Transverse colon (tissue), 4 donors: ENCODE measurements at places on chromosomes 5 and 9. TPM values are rescaled to one million over a fixed set of nuclear protein-coding genes. Genes with fewer than 3 reads are reported as not detected.

The SLC6A7 gene
- total RNA-seq: 19.5 TPM

The SPINK7 gene
- not detected for total RNA-seq

The TMC1 gene
- not detected for total RNA-seq

DNA sequence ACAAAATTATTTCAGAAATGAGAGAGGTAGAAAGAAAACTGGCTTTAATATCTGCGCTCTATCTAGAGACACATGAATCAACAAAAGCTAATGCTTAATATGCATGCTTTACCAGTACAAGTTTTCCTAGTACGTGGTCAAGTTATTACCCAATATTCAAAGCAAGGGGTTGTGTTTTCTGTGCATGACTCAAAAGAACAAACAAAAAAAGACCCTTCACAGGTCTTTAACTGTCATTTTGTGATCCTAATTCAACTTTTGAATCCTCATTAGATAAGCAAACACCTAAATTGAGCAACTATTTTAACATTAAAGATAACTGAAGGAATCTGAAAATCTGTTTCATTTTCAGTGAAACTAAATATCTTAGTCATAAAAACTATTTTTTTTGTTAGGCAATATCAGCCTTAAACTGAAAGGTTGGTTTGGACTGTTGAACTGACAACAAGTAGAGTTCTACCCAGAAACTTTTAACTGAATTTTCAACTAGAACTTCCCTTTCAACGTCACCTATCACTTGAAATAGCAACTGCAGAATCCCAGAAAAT is 12.5 kb downstream of the ST8SIA4 start:
- peak overlapping the region; percentile 31 for H3K27ac ChIP-seq
- no peaks in the 10 kb centered on the region for H3K4me1 ChIP-seq
- H3K27me3 ChIP-seq: no peaks in the 10 kb centered on the region
- no peak for DNase-seq
- H3K36me3 ChIP-seq: no peaks in the 10 kb centered on the region

DNA sequence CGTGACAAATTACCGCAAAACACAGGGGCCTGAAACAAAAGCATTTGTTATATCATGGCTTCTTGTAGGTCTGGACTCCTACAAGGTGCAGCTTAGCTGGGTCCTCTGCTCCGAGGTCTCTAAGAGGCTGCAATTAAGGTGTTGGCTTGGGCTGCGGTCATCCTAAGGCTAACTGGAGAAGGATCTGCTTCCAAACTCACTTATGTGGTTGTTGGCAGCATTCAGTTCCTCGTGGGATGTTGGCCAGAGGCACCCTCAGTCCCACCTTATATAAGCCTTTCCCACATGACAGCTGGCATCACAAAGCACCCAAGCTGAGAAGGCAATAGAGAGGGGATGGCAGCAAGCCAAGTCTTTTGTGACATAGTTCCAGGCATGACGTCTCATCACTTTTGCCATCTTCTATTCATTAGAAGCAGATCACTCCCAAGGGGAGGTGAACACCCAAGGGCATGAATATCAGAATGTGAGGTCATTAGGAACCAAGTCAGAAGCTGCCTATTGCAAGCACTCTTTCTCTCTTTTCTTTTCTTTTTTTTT is 47.9 kb upstream of the ZBTB43 start:
- H3K4me3 ChIP-seq: no peak overlapping the region
- no peak for DNase-seq
- no peaks in the 10 kb centered on the region for H3K36me3 ChIP-seq
- peaks cover 87% of the 10 kb centered on the region for H3K27me3 ChIP-seq
- H3K4me1 ChIP-seq: peaks cover 13% of the 10 kb centered on the region

DNA sequence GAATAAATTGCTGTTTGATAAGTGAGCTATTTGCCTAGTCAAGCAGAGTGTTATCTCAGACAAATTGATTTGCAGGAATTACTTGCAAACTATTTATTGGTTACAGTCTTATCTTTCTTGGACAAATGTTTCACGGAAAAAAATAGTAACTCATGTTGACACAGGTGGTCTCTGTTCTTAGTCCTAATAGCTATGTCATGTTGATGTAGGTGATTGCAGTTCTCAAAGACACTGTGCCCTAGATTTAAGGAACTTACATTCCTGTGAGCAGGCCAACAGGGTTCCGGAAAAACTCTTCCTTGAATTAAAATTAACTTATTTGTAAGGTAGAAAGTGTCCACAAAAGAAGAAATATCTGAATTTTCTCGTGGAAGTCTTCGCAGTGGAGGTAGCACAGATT is 109.6 kb upstream of the SLCO6A1 start:
- H3K27ac ChIP-seq: no peak overlapping the region
- no peaks in the 10 kb centered on the region for H3K36me3 ChIP-seq
- no peak for DNase-seq
- no peaks in the 10 kb centered on the region for H3K4me1 ChIP-seq
- no peaks in the 10 kb centered on the region for H3K27me3 ChIP-seq
- H3K4me3 ChIP-seq: no peak overlapping the region

DNA sequence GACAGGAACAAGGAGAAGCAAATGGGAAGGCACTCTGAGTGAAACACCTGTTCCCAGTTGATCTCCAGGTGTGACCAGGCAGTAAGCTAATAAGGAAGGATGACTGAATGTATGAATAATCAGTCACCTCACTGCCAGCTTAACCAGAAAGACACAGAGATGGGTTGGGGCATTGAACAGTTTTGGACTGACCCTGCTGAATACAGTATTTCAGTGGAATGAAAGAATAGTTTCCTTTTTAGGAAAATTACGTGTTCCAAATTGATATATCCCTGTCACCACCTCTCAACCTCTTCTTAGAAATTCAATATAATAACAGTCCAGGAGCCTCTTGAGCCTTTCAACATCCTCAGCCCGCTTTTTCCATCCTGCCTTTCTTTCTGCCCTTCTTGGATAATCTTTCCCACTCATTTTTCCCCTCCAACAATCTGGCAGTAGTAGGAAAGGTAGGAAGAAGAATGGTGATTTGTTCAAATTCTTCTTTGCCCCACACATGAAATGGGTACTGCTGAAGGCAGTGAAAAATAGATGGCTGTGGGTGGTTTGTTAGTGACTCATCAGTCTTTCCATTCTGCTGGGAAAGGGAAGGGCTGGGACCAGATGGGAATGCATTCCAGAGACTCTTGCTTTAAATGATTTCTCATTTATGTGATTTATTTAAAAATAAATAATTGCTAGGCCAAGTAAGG is 117.9 kb downstream of the ZSWIM6 start:
- H3K4me1 ChIP-seq: peaks cover 27% of the 10 kb centered on the region
- no peaks in the 10 kb centered on the region for H3K36me3 ChIP-seq
- no peaks in the 10 kb centered on the region for H3K27me3 ChIP-seq
- DNase-seq: no peak
- peak overlapping the region; percentile 46 for H3K27ac ChIP-seq

- no peak for DNase-seq
- no peaks in the 10 kb centered on the region for H3K27me3 ChIP-seq
- H3K4me1 ChIP-seq: no peaks in the 10 kb centered on the region
- no peaks in the 10 kb centered on the region for H3K36me3 ChIP-seq
- no peak overlapping the region for H3K27ac ChIP-seq
- H3K4me3 ChIP-seq: no peak overlapping the region
Measured at GRCh38 chr5:73018892-73019291, 63.1 kb downstream of the FCHO2 start.

DNA sequence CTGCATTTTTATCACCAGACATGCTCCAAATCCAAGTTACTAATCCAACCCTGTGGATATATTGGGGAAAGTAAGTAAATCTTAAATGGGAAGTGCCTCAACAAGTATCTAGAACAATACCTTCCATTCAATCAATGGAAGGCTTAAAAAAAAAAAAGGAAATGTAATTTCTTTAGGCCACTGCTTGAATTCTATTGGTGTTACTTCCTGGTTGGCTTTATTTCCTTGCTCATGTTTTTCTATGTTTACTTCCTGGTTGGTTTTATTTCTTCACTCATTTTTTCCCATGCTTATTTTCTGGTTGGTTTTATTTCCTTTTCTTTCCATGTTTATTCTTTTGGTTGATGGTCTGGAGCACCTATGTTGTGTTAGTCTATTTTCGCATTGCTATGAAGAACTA is 363.9 kb downstream of the KDM4C start:
- H3K27ac ChIP-seq: no peak overlapping the region
- H3K36me3 ChIP-seq: no peaks in the 10 kb centered on the region
- no peaks in the 10 kb centered on the region for H3K4me1 ChIP-seq
- no peak overlapping the region for H3K4me3 ChIP-seq

GRCh38 chr5:65967288-65968066 is 41.1 kb downstream of the ERBIN start:
- no peaks in the 10 kb centered on the region for H3K27me3 ChIP-seq
- H3K4me1 ChIP-seq: peaks cover 47% of the 10 kb centered on the region
- DNase-seq: no peak

GRCh38 chr5:112210430-112211005 is 208.6 kb downstream of the EPB41L4A start:
- H3K36me3 ChIP-seq: no peaks in the 10 kb centered on the region
- H3K4me3 ChIP-seq: no peak overlapping the region
- no peaks in the 10 kb centered on the region for H3K4me1 ChIP-seq

GRCh38 chr9:114506082-114506390 is 763 bp upstream of the WHRN start:
- H3K4me1 ChIP-seq: peaks cover 23% of the 10 kb centered on the region
- peaks cover 4% of the 10 kb centered on the region for H3K27me3 ChIP-seq
- H3K27ac ChIP-seq: peak overlapping the region; percentile 89
- no peak for DNase-seq
- peak overlapping the region; percentile 70 for H3K4me3 ChIP-seq
- no peaks in the 10 kb centered on the region for H3K36me3 ChIP-seq

- H3K27me3 ChIP-seq: no peaks in the 10 kb centered on the region
- no peaks in the 10 kb centered on the region for H3K36me3 ChIP-seq
- H3K4me1 ChIP-seq: peaks cover 38% of the 10 kb centered on the region
- H3K27ac ChIP-seq: peak overlapping the region; percentile 66
- no peak overlapping the region for H3K4me3 ChIP-seq
Measured at GRCh38 chr9:128911529-128912035, 9.2 kb upstream of the PHYHD1 start.

- no peaks in the 10 kb centered on the region for H3K27me3 ChIP-seq
- no peak overlapping the region for H3K27ac ChIP-seq
- H3K4me1 ChIP-seq: peaks cover 12% of the 10 kb centered on the region
- no peak for DNase-seq
- H3K4me3 ChIP-seq: no peak overlapping the region
Measured at GRCh38 chr9:133342069-133342406, 5.9 kb downstream of the MED22 start.

- peaks cover 42% of the 10 kb centered on the region for H3K27me3 ChIP-seq
- H3K36me3 ChIP-seq: no peaks in the 10 kb centered on the region
- no peaks in the 10 kb centered on the region for H3K4me1 ChIP-seq
- H3K4me3 ChIP-seq: no peak overlapping the region
- no peak overlapping the region for H3K27ac ChIP-seq
Measured at GRCh38 chr9:133394687-133395271, 18.6 kb downstream of the STKLD1 start.

GRCh38 chr5:107476783-107477182 is 194.0 kb downstream of the EFNA5 start:
- DNase-seq: peak; percentile 21
- no peak overlapping the region for H3K4me3 ChIP-seq

DNA sequence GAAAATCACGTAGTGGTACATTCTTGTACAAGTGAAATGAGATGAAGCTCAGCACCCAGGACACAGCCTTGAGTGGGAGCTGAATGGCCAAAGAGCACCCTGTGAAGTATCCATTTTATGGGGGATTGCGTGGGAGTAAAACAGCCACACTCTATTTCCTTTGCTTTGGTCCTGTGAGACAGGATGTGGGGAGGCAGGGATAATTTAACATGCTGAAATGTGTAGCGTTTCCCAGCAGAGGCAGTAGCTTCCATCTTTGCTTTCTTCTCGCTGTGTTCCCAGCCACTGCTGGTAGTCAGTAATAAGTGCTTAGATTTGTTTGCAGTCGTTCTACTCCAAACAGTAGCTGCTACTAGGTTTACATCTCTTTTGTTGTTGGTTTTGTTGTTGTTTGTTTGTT is 4.4 kb downstream of the IL31RA start:
- DNase-seq: no peak
- H3K27ac ChIP-seq: no peak overlapping the region
- no peaks in the 10 kb centered on the region for H3K27me3 ChIP-seq

GRCh38 chr5:116764941-116765340 is 190.3 kb upstream of the SEMA6A start:
- H3K27ac ChIP-seq: no peak overlapping the region
- H3K4me3 ChIP-seq: no peak overlapping the region

DNA sequence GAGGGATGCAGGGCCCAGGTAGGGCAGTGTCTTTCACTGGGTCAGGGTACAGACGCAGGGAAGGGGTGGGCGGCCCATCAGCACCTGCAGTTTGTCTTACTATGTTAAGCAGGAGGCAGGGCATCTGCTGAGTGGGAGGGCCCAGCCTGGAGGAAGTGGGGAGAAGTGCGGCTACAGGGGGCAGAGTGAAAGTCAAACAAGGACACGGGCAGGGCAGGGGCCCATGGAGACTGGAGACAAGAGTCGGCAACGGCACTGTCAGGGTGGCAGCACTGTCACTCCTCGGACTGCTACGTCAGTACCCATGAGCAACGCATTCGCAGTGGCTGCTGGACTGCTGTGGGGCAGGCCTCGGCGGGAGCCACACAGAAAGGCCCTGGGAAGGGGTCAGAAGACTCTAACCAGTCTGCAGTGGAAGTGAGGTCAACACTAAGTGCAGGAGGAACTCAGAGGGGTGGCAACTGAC is 19.7 kb downstream of the CAMSAP1 start:
- H3K27me3 ChIP-seq: no peaks in the 10 kb centered on the region
- no peak for DNase-seq
- no peak overlapping the region for H3K27ac ChIP-seq

DNA sequence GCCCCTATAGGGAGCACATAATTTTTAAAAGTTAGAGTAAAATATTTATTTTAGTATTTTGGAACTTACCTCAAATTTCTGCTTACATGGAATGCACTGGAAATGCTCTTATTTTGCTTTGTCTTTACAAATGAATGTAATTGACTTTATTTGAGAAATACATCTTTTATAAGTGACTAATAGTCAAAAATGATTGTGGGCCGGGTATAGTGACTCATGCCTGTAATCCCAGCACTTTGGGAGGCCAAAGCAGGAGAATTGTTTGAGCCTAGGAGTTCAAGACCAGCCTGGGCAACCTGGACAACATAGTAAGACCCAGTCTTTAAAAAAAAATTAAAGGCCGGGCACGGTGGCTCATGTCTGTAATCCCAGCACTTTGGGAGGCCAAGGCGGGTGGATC is 5.8 kb downstream of the HMGCR start:
- peaks cover 35% of the 10 kb centered on the region for H3K36me3 ChIP-seq
- no peak overlapping the region for H3K4me3 ChIP-seq
- H3K27me3 ChIP-seq: no peaks in the 10 kb centered on the region
- peaks cover 34% of the 10 kb centered on the region for H3K4me1 ChIP-seq

- H3K27me3 ChIP-seq: no peaks in the 10 kb centered on the region
- no peak overlapping the region for H3K27ac ChIP-seq
- no peak for DNase-seq
Measured at GRCh38 chr5:84715091-84715490, 330.4 kb upstream of the EDIL3 start.

GRCh38 chr9:6938447-6938846 is 180.7 kb downstream of the KDM4C start:
- no peaks in the 10 kb centered on the region for H3K4me1 ChIP-seq
- no peak overlapping the region for H3K4me3 ChIP-seq
- H3K27me3 ChIP-seq: no peaks in the 10 kb centered on the region
- H3K27ac ChIP-seq: no peak overlapping the region
- H3K36me3 ChIP-seq: no peaks in the 10 kb centered on the region

GRCh38 chr5:170623576-170624181 is 119.9 kb downstream of the KCNIP1 start:
- H3K27ac ChIP-seq: no peak overlapping the region
- no peak overlapping the region for H3K4me3 ChIP-seq
- H3K4me1 ChIP-seq: no peaks in the 10 kb centered on the region
- no peaks in the 10 kb centered on the region for H3K27me3 ChIP-seq
